RWPE2 (cell line): ENCODE measurements at places on chromosomes 3 and 15.

DNA sequence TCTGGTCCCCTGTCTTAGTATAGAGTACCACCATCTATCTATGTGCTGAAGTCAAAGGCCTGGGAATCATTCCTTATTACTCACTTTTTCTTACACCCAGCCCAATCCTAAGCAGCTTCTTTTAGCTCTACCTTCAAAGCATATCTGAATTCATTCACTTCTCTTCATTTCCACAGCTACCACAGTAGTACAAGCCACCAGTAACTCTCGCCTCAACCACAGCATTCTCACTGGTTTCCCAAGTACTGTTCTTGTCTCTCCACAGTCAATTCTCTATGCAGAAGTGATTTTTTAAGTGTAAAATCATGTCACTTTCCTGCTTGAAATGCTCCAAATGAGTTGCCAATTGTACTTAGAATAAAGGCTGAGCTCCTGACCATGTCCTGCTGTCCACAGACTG is 401.7 kb downstream of the OXSM start:
- no peak for DNase-seq
- H3K27me3 ChIP-seq: no peaks in the 10 kb centered on the region
- no peak overlapping the region for H3K27ac ChIP-seq
- no peak overlapping the region for H3K4me3 ChIP-seq
- no peaks in the 10 kb centered on the region for H3K4me1 ChIP-seq

DNA sequence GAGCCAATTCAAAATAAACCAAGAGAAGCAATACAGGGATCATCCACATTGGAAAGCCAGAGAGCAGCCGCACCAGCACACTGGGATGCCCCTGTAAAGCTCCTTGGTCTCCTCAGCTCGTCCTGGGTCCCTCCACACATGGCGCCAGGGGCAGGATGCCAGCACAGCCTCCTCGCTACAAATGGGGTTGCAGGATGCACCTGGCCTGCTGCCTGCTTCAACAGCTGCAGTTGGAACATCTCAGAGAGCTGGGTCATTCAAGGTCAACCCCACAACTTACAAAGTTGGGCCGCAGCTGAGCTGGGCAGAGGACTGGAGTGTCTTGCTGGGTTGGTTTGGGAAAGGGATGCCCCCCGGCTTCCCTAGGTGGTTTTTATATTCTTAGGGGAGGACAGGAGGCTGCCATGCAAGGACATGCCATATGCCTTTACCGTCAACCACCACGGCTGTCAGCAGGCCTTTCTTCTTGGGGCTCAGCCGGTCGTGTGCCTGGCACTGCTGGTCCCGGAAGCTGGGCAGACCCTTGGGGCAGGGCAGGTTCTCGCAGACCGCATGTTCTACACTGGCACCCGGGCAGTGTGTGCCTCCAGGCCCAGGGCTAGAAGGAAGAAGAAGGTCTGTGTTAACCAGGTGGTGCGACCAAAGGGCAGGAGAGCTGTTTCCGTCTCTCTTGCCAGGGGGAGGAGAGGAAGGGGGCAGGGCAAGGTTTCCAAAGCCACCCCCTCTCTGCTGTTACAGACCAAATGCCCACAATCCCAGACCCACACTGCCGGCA is 225.2 kb downstream of the ADAMTS17 start:
- H3K27ac ChIP-seq: no peak overlapping the region
- DNase-seq: peak; percentile 53
- no peaks in the 10 kb centered on the region for H3K36me3 ChIP-seq
- H3K4me3 ChIP-seq: no peak overlapping the region
- no peaks in the 10 kb centered on the region for H3K27me3 ChIP-seq

DNA sequence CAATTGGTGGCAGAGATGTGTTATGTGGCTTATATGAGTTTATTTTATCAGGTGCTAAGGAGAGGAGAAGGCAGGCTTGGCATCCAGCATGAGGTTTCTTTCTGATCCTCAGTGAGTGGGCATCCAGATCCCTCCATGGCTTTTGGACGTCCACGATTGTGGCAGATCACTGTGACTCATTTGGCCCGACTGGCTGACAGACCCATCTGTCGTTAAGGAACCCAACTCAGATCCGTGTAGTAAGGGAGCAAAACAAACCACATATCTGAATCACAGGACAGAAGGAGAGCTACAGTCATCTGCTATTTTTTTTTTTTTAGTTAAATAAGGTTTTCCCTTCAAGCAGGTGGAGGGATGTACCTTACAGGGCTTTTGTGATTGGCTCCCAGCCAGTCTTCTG is 197.0 kb upstream of the KCNH8 start:
- H3K4me3 ChIP-seq: no peak overlapping the region
- no peaks in the 10 kb centered on the region for H3K4me1 ChIP-seq
- H3K36me3 ChIP-seq: no peaks in the 10 kb centered on the region
- no peak overlapping the region for H3K27ac ChIP-seq
- no peaks in the 10 kb centered on the region for H3K27me3 ChIP-seq

DNA sequence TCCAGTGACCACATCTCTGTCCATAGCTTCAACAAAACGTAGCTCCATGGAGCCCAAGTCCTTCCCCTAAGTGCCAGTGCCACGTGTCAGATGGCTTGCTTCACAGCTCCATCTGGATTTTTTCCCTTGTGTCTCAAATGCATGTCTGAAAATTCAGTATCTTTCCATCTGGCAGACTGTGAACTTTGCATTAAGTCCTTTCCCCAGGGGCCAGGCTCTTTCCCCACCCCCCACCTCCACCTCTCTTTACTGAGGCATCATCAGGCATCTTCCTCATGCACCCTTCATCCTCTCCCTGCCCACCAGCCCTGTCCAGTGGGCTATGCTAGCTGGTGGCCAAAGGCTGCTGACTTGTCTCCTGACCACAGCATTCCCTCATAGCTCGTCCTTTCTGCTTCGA is 53.7 kb downstream of the PDIA5 start:
- H3K4me3 ChIP-seq: no peak overlapping the region
- no peaks in the 10 kb centered on the region for H3K27me3 ChIP-seq
- peaks cover 88% of the 10 kb centered on the region for H3K36me3 ChIP-seq
- H3K27ac ChIP-seq: no peak overlapping the region
- peaks cover 3% of the 10 kb centered on the region for H3K4me1 ChIP-seq

- H3K4me1 ChIP-seq: no peaks in the 10 kb centered on the region
- no peaks in the 10 kb centered on the region for H3K27me3 ChIP-seq
- H3K36me3 ChIP-seq: no peaks in the 10 kb centered on the region
- H3K27ac ChIP-seq: no peak overlapping the region
Measured at GRCh38 chr3:193732391-193732790, 139.4 kb downstream of the OPA1 start.

DNA sequence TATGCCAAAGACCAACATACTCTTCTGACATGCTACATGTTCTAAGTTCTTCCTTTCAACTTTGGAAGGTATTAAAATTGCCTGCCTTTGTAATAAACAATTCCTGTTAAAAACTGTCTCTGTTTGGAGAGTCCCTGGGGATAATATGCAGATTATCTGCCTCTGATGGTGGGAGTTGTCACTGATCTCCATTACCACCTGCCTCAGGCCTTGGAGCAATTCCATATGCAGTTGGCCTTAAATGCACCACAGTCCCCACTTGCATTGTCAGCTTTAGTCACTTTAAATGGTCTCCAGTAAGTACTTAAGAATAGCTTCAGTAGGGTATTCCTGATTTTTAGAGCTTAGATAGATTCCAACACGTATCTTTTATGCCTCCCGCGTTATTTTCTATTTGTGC is 121.1 kb upstream of the GOLIM4 start:
- no peaks in the 10 kb centered on the region for H3K4me1 ChIP-seq
- no peak overlapping the region for H3K4me3 ChIP-seq
- peaks cover 3% of the 10 kb centered on the region for H3K27me3 ChIP-seq
- H3K27ac ChIP-seq: no peak overlapping the region
- no peaks in the 10 kb centered on the region for H3K36me3 ChIP-seq
- no peak for DNase-seq

DNA sequence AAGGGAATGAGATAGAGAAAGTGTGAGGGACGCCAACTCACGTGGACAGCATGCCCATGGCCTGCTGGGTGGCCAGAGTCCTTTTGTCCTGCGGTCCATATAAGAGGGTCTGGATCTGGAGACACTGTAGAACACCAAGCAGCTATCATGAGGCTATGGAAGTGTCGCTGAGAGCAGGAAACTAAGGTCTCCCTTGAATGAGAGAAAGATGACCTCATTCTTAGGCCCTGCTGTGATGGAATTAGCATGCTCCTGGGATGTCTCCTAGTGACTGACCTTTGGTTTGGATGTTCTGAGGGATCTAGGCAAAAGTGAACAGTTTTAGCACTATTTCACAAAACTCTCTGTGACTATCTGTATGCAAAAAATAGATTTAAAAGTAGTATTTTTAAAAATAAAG is 34.4 kb downstream of the SYNM start:
- H3K36me3 ChIP-seq: 0 out of 2 replicates have a peak, but pooled peaks cover 3% of the 10 kb centered on the region
- no peaks in the 10 kb centered on the region for H3K4me1 ChIP-seq
- no peak overlapping the region for H3K4me3 ChIP-seq
- H3K27me3 ChIP-seq: no peaks in the 10 kb centered on the region
- no peak for DNase-seq

GRCh38 chr15:92612891-92613290 is 42.7 kb downstream of the FAM174B start:
- no peak overlapping the region for H3K4me3 ChIP-seq
- H3K27me3 ChIP-seq: no peaks in the 10 kb centered on the region
- DNase-seq: peak; percentile 39
- no peak overlapping the region for H3K27ac ChIP-seq
- H3K36me3 ChIP-seq: no peaks in the 10 kb centered on the region
- H3K4me1 ChIP-seq: no peaks in the 10 kb centered on the region

DNA sequence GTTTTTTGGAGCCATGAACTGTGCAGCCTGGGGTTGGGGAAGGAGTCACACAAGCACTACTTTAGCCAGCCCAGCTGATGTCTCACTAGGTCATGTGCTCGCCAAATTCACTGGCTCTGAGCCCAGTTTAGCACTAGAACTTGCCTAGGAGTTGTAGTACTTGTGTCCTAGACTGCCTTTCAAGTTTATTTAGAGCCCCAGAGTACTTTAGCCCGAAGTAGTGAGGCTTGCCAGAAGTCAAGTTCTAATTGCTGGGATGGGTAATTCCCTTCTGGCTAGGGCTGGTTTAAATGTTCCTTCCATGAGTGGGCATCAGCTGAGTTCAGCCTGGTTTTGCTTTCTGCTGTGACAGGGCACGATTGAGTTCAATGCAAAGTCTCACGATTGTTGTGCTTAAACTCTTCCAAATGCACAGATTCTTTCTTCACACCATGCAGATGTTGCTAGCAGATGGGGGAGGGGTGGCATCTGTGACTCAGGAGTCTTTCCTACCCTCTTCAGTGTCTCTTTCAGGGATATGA is 228.2 kb upstream of the ZPLD1 start:
- no peaks in the 10 kb centered on the region for H3K36me3 ChIP-seq
- no peak overlapping the region for H3K27ac ChIP-seq
- H3K27me3 ChIP-seq: no peaks in the 10 kb centered on the region
- no peaks in the 10 kb centered on the region for H3K4me1 ChIP-seq

DNA sequence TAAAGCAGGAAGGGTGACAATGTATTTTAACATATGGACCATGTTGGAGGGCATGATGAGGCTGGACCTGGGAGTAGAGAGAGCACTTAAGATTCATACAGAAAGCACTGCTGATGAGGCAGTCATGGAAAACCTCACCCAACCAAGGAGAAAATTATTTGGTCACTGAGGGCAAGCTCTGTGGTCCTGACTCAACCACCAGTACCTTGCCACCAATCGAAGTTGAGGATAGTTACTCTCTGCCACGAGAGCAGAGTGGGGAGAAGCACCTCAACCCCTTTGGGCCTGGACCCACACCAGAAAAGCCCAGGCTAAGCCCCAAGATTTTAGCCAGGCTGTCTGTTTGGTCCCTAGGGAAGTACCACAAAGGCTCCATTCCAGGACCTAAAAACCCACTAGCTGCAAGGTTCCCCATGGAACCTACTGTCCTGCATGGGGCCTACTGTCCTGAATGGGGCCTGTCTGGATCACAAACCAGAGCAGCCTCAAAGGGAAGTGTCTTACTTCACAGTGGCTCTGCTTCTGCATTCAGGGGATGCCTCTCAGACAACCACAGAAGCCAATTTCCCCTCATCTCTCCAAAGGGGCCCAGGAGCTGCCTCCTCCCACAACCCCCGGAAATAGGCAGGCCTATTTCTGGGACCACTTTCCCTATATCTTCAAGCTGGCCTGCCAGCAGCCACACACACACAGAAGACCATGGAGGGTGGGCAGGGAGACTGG is 4.2 kb downstream of the CCDC71 start:
- no peak overlapping the region for H3K4me3 ChIP-seq
- H3K4me1 ChIP-seq: peaks cover 7% of the 10 kb centered on the region
- peaks cover 20% of the 10 kb centered on the region for H3K36me3 ChIP-seq
- H3K27me3 ChIP-seq: no peaks in the 10 kb centered on the region
- no peak overlapping the region for H3K27ac ChIP-seq
- no peak for DNase-seq

DNA sequence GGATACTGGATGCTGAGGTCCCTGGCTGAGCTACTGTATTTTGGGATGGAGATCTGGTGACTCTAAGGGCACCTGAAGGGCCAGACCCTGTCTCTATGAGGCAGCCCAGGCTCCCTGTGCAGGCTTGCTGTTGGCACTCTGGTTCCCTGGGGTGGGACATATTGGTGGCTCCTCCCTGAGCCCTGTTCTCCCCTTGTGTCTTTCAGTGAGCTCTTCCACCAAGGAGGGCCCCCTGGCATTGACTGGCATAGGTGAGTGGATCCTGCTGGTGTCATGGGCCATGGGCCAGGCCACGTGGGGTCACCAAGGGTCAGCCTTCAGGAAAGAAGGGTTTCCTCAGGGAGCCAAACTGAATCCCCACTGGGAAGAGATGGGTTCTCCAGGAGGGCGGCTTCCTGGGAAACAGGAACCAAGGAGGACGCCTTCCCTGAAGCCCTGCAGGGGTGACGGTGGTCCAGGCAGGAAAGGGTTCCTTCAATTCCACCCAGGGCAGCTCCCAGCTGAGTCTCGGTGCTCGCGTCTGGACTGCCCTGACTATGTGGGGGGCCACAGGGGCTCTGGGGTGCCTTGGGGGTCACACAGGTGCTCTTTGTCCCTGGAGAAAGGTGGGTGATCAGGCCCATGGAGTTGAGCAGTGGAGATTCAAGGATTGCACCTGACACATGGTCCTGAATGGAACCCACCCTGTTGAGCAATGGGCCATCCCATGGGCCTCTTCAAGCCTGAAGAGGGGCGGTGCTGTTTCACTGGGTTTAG is 220.4 kb downstream of the SNRPN start:
- no peaks in the 10 kb centered on the region for H3K36me3 ChIP-seq
- no peaks in the 10 kb centered on the region for H3K4me1 ChIP-seq
- peak; percentile 51 for DNase-seq
- H3K4me3 ChIP-seq: no peak overlapping the region

DNA sequence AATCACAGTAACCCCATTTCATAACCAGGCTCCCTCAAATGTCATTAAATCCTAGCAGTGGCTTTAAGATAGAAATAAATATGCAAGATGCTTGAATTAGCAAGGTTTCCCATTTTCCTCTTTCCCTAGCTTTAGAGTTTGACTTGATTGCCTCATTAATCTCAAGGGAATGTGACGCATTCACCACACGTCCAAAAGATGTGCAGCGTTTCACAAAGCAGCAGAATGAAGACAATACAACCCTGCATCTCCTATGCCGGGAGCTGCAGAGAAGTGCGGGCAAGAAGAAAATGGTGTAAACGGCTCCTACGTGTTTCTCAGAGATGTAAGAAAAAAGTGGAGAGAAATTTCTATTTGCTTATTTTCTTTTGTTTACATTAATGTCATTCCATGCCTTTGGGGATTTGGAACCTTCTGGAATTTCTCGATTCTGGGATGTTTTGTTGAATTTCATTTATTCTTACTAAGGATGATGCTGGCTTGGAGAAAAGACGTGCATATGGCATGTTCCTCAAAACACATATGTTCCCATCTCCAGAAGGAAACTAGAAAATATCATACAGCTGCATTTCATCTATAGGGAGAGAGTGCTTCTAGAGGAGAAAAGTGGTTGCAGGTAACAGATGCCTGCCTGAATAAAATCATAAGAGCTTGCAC is 27.8 kb upstream of the FRMD4B start:
- DNase-seq: no peak
- H3K27ac ChIP-seq: peak overlapping the region; percentile 100
- H3K36me3 ChIP-seq: peaks cover 20% of the 10 kb centered on the region; the same call in 1 of the 2 replicates
- H3K27me3 ChIP-seq: no peaks in the 10 kb centered on the region
- no peak overlapping the region for H3K4me3 ChIP-seq
